ENCODE measurements at places on chromosomes 3 and 15. TPM values are rescaled to one million over a fixed set of nuclear protein-coding genes. Genes with fewer than 3 reads are reported as not detected.
A peak's percentile ranks its signal among the peaks of the same experiment; 100 is the strongest.

DNA sequence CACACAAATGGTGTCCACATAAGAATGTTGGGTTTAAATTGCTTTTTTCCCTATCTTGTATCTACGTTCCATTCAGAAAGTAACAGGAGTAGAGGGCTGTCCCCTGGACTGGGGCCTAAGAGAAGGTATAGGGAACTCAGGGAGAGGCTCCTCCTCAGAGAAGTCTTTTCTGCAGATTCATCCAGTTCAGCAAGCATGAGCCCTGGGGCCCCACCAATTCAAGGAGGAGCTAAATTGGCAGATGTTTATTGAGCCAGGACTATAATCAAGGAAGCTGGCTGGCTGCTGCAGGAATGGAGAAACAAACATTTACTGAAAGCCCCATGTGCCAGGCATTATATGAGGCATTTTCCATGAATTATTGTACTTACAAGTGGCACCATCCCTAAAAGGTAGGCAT lies 22.1 kb upstream of the LARS2 start:
- DNase-seq, result no peak

- DNase-seq, result no peak
These were observed 28.1 kb downstream of the ABHD2 start for GRCh38 chr15:89116404-89116803.

DNA sequence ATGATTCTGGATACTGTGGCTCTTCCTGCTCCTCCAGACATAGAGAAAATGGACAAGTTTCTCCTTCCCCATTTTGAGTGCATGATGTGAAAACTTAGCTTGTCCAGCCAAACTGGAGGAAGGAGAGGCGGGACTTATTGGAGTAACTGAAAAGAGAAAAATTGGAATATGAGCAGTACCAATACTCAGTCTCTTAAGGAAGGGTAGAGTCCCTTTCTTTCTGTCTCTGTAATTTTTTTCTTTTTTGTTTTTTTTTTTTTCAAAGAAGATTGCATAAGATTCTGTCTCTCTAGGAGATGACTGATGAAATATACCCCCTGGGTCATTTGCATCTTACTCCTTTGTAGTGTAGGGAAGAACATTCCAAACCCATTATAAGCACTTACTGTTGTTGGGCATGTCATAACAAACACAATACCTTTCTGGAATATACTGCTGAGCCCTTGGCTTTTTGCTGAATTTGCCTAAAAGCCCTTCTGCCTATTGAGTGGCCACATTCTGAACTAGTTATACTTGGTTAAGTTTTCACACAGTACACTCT lies 498.1 kb upstream of the TPRG1 start:
- no peak for DNase-seq

DNA sequence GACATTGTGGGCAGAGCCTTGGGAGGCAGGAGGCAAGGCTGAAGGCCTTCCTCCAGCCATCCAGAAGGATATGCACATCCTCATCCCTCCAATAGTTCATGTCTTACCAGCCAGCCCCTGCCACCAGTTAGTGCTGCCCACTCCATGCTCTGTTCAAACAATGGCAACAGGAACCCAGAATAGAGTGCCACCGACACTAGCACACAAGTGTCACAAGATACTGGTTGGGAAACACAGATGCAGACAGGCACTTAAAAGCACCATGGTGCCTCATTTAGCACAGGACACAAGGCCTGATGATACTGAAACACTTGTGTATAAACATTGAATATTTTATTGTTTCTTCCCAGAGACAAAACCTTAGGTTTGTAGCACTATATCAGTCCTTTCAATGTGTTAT lies 56.5 kb upstream of the MYO5C start:
- DNase-seq, result no peak

DNA sequence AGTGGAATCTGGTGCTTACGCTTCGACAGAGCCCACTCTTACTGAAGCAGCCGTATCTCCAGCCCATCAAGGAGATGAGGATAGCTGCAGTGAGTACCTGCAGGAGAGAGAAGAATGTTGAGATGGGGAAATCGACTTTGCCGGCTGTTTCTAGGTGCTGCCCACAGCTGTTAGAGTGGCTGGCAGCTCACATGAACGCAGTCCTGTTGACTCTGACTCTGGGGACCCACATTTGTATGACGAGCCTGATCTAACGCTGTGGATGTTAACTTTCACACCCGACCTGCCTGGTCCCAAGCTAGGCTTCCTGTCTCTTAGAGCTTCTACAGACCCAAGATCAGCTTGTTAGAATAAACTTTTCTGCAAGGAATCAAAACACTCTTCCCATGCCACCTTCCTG lies 8.9 kb upstream of the DYNLT2B start:
- DNase-seq, result no peak

- DNase-seq, result peak; percentile 70
These were observed 151.0 kb downstream of the TJP1 start for GRCh38 chr15:29670998-29671981.

DNA sequence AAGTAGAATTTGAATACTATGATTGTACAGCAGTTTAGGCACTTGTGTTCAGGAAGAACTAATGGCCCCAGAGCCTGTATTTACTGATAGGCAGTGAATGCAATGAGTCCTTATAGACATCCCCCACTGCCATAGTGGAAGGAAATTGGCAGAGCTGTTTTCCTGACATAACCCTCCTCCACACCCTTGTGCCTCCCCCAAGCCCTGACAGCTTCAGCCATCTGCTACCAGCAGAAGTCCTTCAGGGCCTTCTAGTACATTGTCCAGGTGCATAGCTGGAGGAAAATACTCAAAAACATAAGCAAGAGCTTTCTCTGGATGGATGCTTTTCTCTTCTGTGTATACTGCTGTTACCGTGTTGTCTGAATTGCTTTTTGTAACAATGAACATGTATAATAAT lies 20.6 kb downstream of the ARHGAP31 start:
- no peak for DNase-seq

- peak; percentile 35 for DNase-seq
These were observed 225 bp downstream of the RHOA start for GRCh38 chr3:49411535-49411967.

GRCh38 chr3:121431726-121432517 lies 113.9 kb downstream of the POLQ start:
- peak; percentile 58 for DNase-seq

- peak; percentile 56 for DNase-seq
These were observed 104.4 kb downstream of the RPL22L1 start for GRCh38 chr3:170765419-170766078.

- no peak for DNase-seq
These were observed 24.4 kb downstream of the AVEN start for GRCh38 chr15:34014556-34014955.

DNA sequence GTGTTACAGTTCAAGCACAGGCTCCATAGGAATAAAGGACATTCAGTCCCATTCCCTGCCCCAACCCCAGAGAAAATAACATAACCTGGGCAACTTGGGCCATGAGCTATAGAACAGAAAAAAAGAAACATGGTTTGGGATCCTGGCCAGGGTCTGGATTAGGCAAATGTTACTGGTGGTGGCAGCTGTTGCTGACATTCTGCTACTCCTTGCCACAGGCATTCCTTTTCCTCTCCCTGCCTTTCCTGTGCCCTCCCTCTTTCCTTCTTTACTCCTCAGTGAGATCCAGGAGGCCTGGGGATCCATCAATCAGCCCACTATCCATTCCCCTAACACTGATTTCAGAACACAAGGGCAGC lies 129.1 kb downstream of the NTRK3 start:
- DNase-seq, result peak; percentile 12

GRCh38 chr3:155763870-155764463 lies 19.1 kb upstream of the PLCH1 start:
- DNase-seq, result no peak

- DNase-seq, result no peak
These were observed 63.1 kb downstream of the ARNT2 start for GRCh38 chr15:80467311-80467714.

DNA sequence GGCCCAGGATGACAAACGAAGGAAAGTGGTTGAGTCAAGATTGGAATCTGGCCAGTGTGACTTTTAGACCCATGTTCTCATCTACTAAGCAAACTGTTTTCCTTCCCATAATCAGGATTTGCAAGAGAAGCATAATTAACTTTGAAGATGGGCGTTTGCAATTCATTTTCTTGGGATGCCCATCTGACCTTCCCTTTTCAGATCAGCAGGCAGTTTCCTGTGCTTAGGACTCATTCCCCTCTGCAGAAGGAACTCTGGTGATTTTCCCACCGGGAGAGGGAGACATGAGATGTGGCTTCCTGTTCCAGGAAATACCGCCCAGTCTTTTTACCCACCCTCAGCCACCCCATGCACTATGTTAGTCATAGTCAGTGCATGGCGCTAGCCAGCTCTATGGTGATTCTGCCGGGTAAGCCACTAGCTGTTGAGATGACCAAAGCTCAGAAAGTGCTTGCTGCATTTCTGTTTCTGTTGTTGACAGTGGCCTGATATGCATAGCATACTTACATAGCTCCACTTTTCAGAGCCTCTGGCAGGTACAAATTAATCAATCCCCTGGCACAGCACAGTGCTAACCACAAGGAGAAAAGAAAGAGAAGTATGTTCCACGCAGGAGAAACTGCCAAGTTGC lies 129.4 kb downstream of the VGLL4 start:
- peak; percentile 45 for DNase-seq

DNA sequence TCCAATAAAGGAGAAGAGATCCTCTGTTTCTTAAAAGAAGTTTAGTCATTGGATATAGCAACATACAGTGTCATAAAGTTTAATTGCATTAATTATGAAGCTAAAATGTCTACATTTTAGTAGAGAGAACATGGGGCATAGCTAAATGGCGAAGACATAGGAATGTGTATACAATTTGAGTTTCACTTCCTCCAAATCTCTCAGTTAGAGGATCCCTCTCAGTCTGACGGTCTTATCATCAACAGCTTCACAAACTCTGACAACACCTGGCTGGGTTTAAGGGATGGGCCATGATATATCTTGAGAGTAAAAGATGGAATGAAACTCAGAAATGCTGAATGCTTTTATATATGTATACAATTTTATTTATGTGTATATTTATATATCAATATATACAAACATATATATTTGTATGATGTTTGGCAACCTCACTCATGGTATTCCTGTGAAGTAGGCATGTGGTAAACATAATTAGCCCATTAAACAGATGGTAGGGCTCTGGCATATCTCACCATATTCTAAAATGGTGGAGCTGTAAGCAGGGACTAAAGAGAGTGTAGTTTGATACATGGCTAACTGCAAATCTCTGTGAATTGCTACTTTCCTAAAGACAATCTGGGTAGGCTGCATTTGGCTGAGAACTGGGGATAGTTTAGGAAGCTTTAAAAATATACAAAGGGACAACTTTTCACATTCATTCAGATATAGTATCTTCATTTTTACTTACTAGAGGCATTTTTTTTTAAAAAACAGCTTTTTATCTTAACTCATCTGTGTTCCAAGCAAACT lies 111.6 kb downstream of the TIGIT start:
- no peak for DNase-seq

DNA sequence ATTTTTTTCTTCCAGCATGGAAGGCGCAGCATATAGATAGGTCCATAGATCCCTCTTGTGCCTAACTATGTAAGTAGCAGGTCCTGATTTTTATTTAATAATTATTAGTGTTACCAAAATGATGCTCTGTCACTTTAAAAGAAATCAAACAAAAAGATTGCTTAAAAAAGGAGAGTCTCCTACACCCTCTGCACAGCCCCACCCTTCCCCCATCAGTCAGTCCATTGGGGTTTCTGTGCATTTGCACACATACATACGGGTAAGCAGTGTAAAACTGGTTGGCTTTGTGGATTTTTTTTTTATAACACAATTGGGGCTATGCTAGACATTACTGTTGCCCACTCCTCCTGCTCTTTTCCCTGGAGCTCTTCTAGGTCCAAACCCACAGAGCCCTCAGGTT lies 7.0 kb upstream of the RPP14 start:
- no peak for DNase-seq

DNA sequence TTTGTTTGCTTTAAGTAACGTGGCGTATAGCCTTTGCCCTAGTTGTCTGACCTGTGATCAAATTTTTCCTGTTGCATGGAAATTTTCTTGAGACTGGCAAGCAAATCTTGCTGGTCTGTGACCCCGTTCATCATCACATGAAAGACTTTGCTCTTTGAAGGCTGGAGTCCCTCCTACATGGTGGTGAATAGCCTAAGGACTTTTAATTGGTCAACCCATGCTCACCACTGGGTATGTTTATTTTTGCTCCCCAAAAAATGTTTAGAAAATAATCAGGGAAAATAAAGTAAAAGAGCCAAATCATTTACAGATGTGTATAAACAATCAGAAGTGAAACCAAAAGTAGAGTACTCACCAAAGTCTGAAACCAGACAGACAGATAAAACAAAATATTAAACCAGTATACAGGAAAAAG lies 1075.3 kb upstream of the ALCAM start:
- no peak for DNase-seq

DNA sequence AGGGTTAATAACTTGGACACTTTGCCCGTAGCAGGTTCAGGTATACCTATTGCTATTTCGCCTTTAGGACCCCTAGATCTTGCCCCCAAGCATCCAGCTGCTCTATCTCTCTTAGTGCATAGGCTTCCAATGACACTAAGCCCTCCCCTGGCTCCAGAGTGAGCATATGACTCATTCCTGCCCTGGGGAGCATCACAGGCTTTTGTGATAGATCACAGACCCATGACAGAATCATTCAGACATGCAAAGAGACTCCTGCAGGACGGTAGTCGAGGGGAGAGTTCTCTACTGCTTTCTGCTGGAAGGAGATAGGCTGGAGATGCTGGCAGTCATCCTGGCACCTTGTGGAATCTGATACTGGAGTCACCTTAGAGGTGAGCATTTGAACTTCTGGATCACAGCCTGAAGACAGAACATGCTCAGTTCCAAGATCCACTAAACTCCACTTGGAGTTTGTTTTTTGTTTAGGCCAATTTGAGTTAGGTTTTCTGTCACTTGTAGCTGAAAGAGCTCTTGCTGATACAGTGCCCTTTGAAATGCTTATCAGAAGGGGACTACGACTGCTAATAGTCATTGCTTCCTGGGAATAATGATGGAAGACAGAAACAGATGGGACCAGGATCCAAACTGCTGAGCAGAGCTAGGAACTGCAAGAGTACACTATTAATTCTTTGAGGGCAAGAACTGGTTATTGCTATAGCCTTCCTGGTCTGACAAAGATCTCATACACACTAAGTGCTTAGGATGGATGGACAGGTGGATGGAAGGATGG lies 11.0 kb downstream of the LYSMD2 start:
- no peak for DNase-seq

GRCh38 chr15:81740416-81740815 lies 305.4 kb downstream of the MEX3B start:
- DNase-seq, result no peak

DNA sequence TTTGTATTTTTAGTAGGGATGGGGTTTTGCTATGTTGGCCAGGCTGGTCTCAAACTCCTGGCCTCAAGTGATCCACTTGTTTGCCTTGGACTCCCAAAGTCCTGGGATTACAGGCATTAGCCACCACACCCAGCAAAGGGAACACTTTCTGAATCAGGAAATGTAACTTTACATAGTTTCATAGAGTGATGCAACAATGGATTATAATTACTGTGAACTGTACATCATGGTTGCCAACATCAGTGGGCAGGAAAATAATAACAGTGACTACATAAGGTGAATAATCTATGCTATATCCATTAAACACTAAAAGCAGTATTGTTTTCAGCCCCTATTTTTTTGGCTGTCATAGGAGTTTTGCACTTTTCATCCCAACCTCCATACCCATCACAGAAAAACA lies 5.0 kb upstream of the KPNA1 start:
- DNase-seq, result no peak

The GALNT15 gene
- 6.8 TPM for polyA plus RNA-seq

The TNK2 gene
- polyA plus RNA-seq, result 47.9 TPM

The MORC1 gene
- not detected for polyA plus RNA-seq

The TF gene
- polyA plus RNA-seq, result 0.59 TPM

The C3orf22 gene
- polyA plus RNA-seq, result not detected

The DUOX2 gene
- 1.0 TPM for polyA plus RNA-seq

The ITIH4 gene
- polyA plus RNA-seq, result 16.5 TPM

The VILL gene
- polyA plus RNA-seq, result 10.2 TPM

The DUOXA2 gene
- polyA plus RNA-seq, result 0.98 TPM

The HAUS2 gene
- 13.5 TPM for polyA plus RNA-seq
